ENCODE measurements at places on chromosomes 3 and 15. TPM values are rescaled to one million over a fixed set of nuclear protein-coding genes. Genes with fewer than 3 reads are reported as not detected.

GRCh38 chr3:125349556-125350165 is 25.5 kb downstream of the ZNF148 start:
- DNase-seq: no peak

DNA sequence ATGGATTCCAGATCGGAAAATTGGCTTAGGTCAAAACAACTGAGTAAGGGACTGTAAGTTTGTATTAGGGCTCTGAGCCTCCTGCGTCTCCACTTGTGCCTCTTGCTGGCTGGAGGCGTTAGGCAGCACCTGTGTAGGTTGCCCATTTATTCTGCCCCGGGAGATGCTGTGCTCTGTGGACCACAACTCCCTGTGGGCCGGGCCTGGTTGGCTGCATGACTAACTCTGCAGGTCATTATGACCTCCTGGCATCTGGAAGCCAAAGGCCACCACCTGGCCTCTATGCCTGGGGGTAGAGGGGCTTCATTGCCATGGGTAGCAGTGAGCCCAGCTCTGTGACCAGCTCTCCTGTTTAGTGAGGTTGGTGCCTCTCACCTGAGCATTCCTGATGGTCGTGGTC is 36.0 kb upstream of the BDH1 start:
- no peak for DNase-seq

- DNase-seq: no peak
These were observed 152.0 kb upstream of the PEX5L start for GRCh38 chr3:180188512-180189309.

DNA sequence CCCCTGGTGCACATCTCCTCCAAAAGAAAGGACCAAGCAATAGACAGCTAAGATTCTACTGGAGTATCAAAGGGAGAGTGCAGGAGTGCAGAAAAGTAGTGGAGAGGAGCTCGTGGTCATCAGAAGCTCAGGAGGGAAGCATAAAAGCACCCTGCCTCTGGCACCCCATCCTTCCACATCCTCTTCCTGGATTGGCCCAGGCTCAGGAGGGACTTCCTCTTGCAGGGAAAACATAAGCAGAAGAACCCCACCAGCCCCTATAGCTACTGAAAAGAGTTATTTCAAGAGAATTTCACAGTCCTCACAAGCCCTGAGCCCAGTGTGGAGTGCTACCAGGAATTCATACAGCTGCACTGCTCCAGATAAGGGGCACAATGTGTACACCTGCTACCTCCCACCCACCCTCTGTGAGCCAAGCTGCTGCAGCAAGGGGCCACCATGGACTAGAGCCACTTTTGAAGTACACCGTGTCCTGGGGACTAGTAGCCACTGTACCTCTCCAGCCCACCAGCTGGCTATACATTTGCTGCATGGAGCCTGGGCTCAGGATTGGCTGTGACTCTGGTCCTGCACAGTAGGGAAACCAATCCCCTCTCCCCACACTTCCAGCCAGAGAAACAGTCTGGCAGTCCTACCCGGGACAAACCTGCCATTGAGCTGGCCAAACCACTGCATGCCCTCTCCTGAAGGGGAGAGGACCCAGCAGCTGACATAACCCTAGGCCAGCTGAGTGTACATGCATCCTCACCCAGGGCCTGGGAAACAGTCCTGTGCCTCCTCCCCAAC is 43.0 kb downstream of the CD200R1 start:
- DNase-seq: no peak

TNNC1 gene
- 0.67 TPM for total RNA-seq

GOLGA8T gene
- not detected for total RNA-seq

GRCh38 chr3:134197681-134198261 is 52.9 kb downstream of the RYK start:
- DNase-seq: peak; percentile 53

- no peak for DNase-seq
These were observed 9.8 kb downstream of the KCNMB2 start for GRCh38 chr3:178546079-178546478.

DNA sequence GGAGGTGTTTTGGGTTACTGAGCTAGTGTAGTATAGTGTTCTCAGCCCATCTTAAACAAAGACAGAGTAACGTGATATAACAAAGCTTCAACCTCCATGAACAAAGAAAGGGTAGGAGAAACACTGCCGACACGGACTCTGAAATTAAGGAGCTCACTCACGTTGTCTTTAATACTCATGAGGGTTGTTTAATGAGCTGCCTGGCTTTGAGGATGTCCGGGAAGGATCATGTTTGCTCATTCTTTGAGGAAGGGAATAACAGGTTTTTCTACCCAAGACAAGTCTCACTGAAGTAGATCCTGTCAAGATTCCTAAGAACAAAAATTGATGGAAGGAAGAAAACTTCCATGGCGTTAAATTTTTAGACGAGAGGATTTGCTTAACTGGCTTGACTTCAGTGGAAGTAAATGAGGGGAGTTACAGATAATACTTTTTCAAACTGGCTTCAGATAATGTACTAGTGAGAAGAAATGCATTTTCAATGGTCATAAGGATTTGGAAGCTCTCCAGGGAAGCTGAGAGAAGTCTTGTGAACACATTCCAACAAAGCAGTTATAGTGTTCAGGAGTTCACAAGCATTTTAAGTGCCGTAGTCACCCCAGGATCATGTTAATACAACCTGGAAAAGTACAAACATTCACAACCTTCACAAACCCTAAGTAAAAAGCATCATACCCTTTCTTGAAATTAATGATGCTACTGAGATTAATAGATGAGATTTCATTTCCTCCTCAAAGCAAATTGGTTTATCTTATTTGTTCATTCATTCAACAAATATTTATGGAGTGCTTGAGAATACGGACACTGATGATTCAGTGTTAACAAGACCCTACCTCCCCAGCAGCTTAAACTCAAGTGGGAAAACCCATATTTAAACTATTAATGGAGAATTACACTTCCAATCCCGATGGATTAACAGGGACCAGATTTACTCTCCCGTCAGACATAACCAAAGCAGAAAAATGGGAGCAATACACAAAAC is 101.5 kb downstream of the SHQ1 start:
- no peak for DNase-seq

DNA sequence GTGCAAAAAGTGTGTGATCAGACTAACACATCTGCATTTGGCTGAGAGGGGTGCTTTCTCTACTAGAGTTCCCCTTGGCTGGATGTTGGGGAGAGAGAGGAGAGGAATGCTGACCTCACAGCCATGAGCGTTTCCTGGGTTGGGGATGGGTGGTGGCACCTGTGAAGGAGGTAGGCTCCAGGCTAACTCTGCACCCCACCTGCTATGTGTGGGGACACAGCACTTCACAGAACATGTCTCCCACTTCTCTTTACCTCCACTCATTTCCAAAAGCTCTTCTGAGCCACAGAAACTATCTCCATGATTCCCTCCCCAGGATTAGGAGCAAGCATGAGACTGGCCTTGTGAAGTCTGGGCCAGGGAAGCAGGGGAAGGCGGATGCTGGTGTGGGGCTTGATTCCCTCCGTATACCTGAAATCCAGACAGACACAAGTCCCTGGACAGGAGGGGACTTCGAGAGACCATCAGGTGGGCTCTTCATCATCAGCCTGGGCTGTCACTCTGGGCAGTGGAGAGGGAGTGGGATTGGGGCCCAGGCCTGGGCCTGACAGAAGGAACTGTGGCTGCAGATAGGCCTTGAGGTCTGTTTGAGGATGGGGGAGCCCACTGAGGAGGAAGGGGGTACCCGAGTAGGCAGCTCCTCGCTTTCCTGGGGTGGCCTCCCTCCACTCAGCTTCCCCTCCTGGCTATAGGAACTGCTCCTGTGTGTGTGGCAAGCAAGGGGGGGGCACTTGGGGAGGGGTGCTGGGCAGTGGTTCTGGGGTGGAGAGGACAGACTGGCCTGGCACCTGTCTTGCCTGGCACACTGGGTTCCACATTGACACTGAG is 40.7 kb downstream of the FEM1B start:
- DNase-seq: no peak

DNA sequence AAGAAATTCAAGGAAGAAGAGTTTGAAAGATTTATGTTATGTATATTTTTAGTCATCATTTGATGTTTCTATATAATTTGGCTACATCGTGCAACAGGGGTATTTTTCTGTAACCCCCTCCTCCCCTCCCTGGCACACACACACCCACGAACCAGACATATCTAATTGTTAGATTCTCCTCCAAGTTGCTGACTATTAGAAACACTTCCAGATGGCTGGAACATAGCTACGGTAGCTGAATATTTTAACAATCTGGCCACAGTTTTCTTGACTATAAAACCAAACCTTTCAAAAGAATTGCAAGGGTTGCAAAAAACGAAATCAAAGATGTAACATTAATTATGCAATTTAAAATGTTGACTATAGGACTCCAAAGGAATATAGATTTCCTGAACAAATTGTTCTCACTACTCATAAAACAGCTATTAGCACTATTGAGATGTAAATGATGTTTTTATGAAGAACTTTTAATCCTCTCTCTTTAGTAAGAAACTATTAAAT is 154.4 kb downstream of the CHL1 start:
- DNase-seq: no peak

SPSB4 gene
- total RNA-seq: 10.7 TPM

DNA sequence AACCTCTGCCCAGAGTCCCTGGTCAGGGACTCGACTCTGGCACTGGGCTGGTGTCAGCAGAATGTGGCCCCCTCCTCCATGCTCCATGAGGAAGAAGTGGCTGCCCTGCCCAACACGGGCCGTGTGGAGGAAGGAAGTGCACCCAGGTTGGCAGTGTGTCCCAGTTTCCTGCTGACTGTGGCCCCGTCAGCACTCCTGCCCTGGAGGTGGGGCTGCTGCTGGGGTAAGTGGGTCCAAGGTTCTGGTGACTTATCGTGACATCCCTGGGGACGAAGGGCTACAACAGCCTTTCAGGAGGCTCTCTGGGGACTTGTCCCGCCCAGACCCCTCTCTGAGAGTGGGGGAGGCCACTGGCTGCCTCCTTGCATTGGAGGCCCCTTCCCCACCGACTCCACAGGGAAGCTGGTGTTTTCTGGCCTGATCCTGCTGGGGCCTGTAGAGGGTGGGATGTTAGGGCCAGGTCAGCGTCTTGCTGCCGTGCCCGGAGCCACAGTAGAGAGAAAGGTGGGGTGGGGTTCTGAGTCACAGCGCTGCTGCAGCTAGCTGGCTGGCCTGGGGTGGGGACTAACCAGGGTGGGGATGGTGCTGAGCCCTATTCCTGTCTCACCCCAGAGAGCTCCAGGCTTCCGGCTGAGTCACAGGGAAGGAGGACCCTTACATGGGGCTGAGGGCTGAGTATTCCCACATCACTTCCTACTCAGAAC is 10.5 kb downstream of the SEMA4B start:
- no peak for DNase-seq

All from neural progenitor cell (in vitro differentiated cells).